Smooth muscle cell of the umbilical artery (primary cell): ENCODE measurements at places on chromosomes 3 and 15. TPM values are rescaled to one million over a fixed set of nuclear protein-coding genes. Genes with fewer than 3 reads are reported as not detected.

Gene ITPR1
- 51.3 and 57.9 TPM in 2 replicates for total RNA-seq

Gene CISH
- total RNA-seq: 0.30 and 0.51 TPM in 2 replicates

Gene RASA2
- total RNA-seq: 13.7 and 21.4 TPM in 2 replicates

Gene EEF1AKMT4
- total RNA-seq: 2.4 and 4.2 TPM in 2 replicates

Gene PLSCR2
- total RNA-seq: not detected in 2 replicates

Gene DNAH1
- total RNA-seq: 3.0 and 5.6 TPM in 2 replicates

Gene PLS1
- total RNA-seq: 2.7 and 3.2 TPM in 2 replicates

Gene LSMEM2
- total RNA-seq: not detected in 2 replicates

Gene P2RY13
- total RNA-seq: not detected in 2 replicates

Gene MKRN3
- under 0.01 TPM in 1 of 2 replicates, not detected in the other for total RNA-seq

Gene AGTR1
- 2.1 and 5.7 TPM in 2 replicates for total RNA-seq

Gene AADACL2
- not detected in 2 replicates for total RNA-seq

Gene CLSTN2
- 2.4 and 5.9 TPM in 2 replicates for total RNA-seq

Gene ATRIP
- 4.2 and 5.3 TPM in 2 replicates for total RNA-seq

Gene COPS2
- total RNA-seq: 84.0 and 95.3 TPM in 2 replicates

Gene C3orf20
- total RNA-seq: 0.05 TPM in 1 of 2 replicates, not detected in the other

Gene HOMER2
- total RNA-seq: 3.9 and 6.4 TPM in 2 replicates
